ENCODE measurements at places on chromosomes 7 and 10.

- no peak for DNase-seq
Measured at GRCh38 chr10:15118615-15119014, 21.5 kb downstream of the RPP38 start.

- DNase-seq, result no peak
Measured at GRCh38 chr7:101222275-101222830, 4.4 kb downstream of the ZNHIT1 start.

- no peak for DNase-seq
Measured at GRCh38 chr10:72712136-72712535, 20.2 kb downstream of the MCU start.

GRCh38 chr7:116952635-116953371, 498 bp upstream of the ST7 start:
- DNase-seq, result no peak
